ENCODE measurements at places on chromosomes 7 and 10. TPM values are rescaled to one million over a fixed set of nuclear protein-coding genes. Genes with fewer than 3 reads are reported as not detected.

ABCC2 gene
- total RNA-seq, result 0.44 TPM

TLL2 gene
- under 0.01 TPM for total RNA-seq

NKX2-3 gene
- not detected for total RNA-seq

ANKRD7 gene
- 0.22 TPM for total RNA-seq

NEBL gene
- total RNA-seq, result 4.4 TPM

CARD11 gene
- total RNA-seq, result 3.1 TPM

MRLN gene
- total RNA-seq, result not detected

HPSE2 gene
- not detected for total RNA-seq

GRCh38 chr10:114343623-114344505 is 60.4 kb downstream of the AFAP1L2 start:
- DNase-seq, result peak; percentile 30

DNA sequence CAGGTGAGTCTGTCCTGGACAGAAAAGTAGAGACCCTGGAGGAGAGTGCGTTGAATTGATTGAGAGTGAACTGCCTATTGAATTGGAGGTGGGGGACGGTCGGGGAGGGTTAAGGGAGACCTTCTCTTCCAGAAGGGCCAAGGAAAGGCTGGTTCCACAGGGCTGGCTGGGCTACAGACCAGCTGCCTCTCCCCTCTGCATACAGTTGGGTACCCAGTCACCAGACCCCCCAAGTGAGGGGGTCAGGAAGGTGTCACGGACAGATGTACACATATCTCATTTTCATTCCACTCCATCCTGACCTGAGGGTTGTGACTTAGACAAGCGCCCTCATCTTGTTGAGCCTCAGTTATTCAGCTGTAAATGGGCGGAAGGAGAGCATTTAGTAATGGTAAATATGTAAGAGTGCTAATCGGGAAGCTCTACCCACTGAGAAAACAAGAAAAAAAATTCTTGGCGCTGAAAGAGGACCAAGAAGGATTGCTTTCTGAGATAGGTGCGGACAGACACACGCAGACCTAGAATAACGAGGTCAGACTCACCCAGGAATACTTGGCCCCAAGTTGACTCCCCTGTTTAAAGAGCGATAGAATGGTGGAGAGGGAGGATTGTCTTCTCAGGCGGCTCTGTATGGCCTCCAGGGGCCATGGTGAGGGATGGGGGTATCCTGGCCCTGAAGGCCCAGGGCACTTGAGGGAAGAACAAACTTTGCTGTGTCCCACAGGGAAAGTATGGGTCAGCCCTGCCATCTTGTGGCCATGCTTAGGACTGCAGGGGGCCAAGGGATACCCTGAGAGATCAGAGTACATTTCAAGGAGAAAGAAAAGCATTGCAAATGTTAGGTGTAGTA is 7.2 kb upstream of the MBL2 start:
- DNase-seq, result peak; percentile 59

DNA sequence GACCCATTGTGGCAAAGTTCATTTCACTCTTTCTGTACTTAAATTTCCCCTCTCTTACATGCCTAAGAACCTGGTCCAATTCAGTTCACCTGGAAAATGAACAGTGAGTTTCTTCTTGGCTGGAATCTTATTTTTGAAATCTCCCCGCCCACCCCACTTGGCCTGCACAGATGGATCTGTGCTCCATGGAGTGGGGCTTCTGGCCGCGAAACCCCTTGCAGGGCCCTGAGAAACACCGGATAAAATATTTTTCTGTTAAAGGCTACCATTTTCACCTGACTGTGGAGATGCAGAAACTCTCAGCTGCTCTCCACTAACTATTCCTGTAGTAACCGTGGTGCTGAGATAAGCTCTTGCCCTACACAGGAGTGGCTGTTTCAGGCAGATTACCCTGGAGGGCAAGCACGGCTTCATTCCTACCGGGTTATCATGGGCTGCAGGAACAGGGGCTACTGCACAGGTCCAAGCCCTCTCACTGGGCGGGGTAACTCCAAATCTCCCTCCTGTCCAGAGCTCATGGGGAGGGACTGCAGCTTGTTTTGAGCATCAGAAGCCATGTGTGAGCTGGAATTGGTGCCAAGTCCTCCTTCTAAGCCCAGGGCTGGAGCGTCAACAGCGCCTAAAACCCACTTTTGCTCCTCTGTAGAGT is 118.9 kb downstream of the PRPF18 start:
- DNase-seq, result no peak

DNA sequence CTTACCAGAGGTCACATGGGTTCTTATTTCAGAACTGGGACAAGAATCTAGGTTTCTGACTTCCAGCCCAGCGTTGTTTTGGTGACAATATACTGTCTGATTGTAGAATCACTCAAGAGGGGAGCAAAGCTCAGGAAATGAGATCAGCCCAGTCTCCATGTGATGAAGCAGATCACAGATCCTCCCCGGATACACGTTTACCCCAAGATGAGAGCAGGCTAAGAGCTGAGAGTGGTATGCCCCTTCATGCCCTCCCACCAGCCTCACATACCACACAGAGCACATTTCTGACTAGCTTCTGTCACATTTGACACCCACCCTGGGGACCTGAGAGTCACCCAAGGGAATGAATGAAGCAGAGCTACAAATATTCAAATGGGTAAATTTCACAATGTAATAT is 27.1 kb upstream of the PRKCQ start:
- DNase-seq, result no peak

DNA sequence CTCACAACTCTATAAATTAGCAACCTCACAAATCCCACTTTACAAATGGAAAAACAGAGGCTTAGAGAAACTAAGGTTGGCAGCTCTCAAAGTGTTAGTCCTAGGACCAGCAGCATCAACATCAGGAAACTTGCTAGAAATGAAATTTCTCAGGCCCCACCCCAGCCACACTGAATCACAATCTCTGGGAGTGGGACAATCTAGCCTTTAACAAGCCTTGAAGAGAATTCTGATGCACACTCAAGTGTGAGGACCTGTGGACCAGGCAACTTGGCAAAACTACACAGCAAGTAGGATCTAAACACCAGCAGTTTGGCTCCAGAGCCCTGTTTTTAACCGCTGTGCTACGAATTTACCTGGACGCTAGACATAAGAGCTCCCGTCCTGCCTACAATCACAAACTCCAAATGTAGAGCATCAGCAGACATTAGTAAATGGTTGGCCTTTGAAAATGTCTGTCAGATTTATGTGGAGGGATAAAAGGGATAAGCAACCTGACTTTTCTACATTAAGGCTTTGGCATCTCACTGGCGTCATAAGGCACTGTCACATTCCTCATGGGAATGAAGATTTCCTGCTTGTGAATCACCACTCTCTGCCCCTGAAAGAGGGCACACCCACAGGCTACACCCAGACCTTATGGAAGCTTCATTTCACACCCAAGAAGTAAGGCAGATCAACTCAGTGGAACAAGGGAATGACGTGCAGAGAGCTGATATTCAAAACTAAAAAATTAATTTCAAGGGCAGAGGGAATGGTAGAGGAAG is 34.5 kb downstream of the PPP1R3C start:
- DNase-seq, result no peak

DNA sequence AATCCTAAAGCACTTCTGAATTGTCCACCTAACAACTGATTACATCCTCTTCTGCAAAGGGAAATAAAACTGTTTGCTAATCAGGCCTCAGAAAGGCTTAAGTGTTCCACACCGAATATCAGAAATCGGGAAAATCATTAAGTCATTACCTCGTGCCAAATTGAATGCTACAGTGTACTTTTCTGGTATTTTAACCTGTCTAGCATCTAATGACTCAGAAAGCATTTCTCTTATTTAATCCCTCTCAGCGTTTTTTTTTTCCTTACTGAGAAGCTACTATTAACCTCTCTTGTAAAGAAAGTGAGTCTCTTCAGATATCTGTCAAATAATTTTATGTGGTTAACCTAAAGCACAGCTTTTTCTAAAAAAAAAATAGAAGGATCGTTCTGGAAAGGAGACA is 28.6 kb downstream of the VIM start:
- no peak for DNase-seq

DNA sequence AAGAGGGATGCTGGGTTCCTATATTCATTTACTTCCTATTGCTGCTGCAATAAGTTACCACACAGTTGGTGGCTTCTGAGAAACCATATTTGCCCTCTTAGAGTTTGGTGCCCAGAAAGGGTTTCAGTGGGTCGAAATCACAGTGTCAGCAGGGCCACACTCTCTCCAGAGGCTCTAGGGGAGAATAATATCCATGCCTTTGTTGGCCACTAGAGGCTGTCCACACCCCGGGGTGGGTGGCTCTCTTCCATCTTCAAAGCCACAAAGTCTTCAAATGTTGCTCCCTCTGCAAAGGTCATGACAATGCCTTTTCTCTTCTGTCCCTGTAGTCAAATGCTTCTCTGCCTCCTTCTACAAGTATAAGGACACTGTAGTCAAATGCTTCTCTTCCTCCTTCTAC is 989.4 kb downstream of the CCSER2 start:
- DNase-seq, result no peak

GRCh38 chr7:122637784-122638183 is 61.1 kb downstream of the RNF133 start:
- no peak for DNase-seq

DNA sequence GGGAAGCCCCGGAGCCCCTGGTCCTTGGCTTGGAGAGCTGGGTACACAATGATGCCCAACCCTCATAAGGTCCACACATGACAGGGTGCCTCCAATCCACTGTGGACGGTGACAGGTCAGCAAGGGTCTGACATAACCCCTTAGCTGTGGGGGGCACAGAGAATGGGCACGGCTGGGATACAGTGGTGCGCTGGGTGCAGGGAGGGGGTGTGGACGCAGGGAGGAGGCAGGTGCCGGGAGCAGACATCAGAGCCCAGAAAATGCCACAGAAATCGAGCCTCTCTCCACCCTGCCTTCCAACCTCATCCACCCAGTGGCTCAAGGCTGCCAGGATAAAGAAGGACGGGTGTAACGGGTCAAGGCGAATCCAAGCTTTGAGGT is 177.8 kb upstream of the RHEB start:
- DNase-seq, result no peak

Data from lung microvascular endothelial cell (primary cell).